Activated naive CD4-positive, alpha-beta T cell treated with anti-CD3 and anti-CD28 coated beads, Interleukin-2, amount 10 ng/mL, durations not matched to agents 7 days and 5 days (primary cell): ENCODE measurements at places on chromosomes 12 and 14.

GRCh38 chr12:79655036-79655435, 35.7 kb downstream of the PAWR start:
- DNase-seq, result no peak

- peak; percentile 85 for DNase-seq
Measured at GRCh38 chr14:99971087-99971940, 93.9 kb upstream of the EVL start.

GRCh38 chr14:75561013-75561432, 17.4 kb upstream of the FLVCR2 start:
- peak; percentile 56 for DNase-seq

GRCh38 chr12:69095765-69096477, 143.4 kb upstream of the CPSF6 start:
- DNase-seq, result no peak

DNA sequence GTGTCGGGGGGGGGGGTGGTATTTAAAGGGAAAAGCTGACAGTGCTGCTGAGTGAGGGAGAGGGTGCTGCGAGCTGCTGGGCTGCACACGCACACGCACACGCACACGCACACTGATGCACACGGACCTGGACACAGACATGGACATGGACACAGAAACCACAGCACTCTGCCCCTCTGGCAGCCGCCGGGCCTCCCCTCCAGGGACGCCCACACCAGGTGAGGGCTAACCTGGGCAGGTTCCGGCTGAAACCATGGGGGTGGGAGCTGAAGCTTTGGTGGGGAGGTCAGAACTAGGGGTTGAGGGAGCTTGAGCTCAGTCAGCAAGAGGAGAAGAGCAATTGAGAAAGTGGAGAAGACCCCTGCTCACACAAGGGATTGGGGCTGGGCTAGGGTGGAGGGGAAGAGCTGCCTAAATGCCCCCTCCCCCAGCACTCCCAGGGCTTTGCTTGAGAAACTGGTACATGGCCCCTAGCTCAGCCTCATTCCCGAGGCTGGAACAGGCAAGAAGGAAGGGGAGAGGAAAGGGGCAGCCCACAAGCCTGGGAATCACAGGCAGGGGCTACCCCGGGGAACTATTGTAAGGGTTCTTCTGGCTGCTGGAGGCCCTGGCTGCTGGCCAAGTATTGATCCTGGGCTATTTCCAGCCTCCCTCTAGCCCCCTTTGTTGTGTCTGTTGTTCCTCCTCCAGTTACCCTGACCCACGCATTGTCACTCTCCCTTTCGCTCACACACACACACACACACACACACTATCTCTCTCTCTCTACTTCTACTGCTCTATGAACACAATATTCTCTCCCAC, at the start of gene REM2:
Gene REM2 (plus strand): TSS at position 50 of the 804 bp plus-strand sequence. CDS start 66 bp downstream, at position 116.
- DNase-seq, result no peak

GRCh38 chr14:101231828-101232227, 328.3 kb upstream of the RTL1 start:
- no peak for DNase-seq

GRCh38 chr14:20559461-20559904, 1.4 kb downstream of the RNASE9 start:
- DNase-seq, result no peak

- DNase-seq, result no peak
Measured at GRCh38 chr12:13256692-13257045, 60.1 kb downstream of the EMP1 start.

DNA sequence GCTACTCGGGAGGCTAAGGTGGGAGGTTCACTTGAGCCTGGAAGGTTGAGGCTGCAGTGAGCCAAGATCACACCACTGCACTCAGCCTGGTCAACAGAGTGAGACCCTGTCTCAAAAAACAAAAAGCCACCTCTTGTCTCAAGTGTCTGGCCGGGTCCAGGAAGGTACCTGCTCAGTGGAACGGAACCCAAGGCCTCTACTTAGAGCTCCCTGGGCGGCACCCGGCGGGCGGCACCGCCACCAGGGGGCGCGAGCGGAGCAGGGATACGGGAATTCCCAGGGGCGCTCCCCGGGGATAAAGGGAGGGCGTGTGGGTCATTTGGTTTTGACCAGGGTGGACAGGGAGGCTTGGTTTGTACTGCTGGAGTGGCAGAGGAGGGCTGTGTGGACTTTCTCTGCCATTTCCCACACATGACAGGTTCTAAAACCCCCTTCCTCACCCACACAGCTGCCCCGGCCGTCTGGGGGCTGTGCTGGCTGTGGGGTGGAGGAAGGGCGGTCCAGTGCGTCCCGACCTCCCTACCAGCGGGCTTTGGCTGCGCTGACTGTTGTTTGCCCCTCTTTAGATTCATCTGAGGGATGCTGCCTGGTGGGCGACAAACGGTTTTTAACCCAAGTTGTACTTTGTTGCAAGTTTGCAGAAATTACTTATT, 91.4 kb downstream of the SETD3 start:
- peak; percentile 32 for DNase-seq

DNA sequence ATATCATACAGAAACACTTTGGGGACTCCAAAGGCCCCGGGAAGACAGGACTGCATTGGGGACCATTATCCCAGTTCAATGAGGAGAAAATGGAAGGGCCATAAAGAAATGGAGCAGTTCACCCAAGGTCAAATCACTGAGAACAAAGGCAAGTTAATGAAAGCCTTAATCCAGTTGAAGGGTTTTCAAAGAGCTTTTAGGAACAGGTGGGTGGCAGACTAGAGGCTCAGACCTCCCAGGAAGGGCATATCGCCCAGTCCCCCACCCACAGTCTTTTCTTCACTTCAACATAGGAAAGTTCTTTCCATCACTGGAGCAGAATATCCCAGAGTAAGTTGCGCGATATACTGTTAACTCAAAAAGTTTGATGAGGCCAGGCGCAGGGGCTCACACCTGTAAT, 136.1 kb upstream of the CCND2 start:
- DNase-seq, result no peak

DNA sequence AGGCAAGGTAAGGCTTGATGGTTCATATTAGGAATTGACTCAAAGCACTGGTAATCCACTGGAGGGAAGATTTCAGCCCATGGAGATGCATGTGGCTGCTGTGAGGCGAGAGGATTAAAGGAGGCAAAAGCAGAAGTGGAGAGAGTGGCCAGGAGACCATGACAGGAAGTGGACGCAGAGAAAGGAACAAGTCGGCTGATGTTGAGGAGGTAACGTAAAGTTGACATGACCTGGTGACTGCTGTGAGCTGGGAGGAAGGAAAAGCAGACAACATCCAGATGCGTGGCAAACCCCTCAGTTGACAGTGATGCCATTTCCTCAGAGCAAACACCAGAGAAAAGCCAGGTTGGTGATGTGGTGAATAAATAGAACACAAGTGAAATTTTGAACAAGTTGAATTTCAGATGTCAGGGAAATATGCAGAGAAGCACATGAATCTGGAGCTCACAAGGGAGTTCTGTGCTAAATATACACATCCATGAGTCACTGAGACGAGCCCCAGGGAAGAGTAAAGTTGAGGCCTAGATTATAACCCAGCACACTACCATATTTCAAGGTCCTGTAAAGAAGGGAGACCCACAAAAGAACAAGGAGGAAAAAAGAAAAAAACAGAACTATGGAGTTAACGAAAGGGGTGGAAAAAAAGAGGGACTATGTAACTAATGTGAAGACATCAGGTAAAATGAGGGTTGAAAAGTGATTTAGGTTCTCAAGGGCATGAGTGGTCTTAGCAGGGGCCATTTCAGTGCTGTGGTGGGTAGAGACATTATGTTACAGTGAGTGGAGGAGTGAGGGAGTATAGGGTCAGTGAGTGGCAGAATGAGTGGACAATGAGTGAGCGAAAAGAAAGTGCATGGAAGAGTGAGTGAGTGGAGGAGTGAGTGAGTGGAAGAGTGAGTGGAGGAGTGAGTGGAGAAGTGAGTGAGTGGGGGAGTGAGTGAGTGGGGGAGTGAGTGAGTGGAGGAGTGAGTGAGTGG, 61.6 kb upstream of the GZMB start:
- no peak for DNase-seq

GRCh38 chr12:70180130-70180529, 63.1 kb upstream of the CNOT2 start:
- DNase-seq, result no peak

GRCh38 chr12:122726080-122726558, 4.5 kb downstream of the HCAR1 start:
- peak; percentile 33 for DNase-seq

DNA sequence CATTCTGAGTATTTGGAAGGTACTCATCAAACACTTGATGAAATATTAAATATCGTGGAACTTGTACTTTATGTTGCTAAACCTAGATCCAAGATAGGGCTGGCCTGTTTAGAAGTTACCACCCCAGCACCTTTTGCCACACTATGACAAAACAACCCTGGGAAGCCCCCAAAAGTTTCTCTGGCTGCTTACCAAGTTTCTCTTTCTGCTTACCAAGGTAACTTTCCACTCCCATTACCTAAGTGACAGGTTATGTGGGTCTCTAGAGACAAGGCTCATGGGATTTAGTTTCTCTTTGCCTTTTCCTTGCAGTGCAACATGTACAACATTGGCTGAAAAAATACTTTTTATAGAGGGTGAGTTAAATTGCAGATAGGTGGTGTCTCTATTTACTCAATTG, 28.9 kb upstream of the PPM1A start:
- no peak for DNase-seq

DNA sequence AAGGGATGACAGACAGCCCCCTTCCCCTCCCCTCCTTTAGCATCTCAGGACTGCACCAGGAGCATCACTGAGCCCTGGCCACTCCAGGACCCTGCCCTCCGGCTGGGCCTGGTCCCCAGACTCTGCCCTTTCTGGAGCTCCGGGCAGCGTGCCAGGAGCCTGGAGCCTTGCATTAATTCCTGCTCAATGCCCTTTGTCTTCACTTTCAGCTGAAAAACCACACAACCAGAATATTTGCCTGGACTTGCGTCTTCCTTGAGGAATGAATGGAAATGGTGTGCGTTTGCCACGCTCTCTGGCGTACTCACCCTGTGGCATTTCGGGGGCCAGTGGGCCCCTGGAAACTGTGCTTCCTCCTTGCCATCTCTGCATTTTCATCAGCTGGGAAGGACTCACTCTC, 8.5 kb upstream of the RFLNA start:
- no peak for DNase-seq

GRCh38 chr14:55780156-55780946, 200.3 kb downstream of the KTN1 start:
- DNase-seq, result no peak

DNA sequence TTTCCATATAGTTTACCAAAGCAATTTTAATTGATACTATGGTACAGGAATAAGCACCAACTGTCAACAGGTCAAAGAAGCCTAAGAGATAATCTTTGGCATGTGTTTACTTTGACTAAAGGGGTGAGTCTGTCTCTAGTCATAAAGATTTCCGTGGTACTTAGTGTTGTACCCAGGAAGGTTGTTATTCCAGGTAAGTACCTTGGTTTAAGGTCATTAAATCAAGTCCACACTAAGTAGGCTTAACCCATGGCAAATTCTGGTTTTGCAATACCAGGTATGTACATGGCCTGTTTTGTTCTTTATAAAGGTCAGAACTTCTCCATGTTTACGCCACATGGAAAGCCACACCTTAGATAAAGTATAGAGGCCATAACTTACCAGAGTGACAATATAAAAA, 10.0 kb downstream of the MAX start:
- DNase-seq, result no peak

GRCh38 chr12:30978639-30979038, 52.1 kb downstream of the TSPAN11 start:
- DNase-seq, result no peak

GRCh38 chr14:61615743-61616523, 79.4 kb upstream of the HIF1A start:
- no peak for DNase-seq

GRCh38 chr14:37658156-37658555, 62.7 kb downstream of the TTC6 start:
- DNase-seq, result no peak

GRCh38 chr12:131643631-131644452, 67.0 kb upstream of the SFSWAP start:
- DNase-seq, result no peak

DNA sequence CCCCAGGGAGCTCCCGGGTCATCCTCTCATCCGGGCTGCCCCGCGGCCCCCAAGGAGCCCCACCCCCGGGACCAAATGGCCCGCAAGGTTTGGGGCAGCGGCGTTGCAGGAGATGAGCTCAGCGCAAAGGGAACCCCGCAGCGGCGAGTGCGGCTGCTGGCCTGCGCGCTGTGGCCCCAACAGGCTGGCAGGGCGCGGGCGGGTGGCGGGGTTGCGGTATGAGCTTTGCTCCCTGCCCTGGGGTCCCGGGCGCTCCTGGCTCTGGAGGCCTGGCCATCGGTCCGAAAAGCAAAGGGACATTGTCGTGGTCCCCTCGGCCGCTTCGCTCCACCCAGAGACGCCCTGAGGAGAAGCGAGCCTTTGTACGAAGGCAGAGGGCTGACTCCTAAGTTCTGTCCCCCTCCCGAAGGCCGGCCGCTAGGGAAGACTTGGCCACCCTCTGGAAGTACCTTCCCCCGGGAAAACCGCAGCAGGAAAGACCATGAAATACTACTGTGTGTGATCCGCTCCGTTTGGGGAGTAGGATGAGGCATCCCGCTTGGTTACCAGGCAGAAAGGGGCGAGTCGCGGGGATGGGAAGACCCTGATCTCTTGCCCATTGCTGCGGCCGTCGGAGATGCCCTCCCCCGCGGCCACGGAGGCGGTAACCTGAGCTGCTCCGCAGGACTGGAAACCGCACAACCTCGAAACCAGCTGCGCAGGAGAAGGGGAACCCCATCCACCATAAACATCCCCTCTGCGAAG, 620 bp upstream of the NID2 start:
- no peak for DNase-seq

- DNase-seq, result no peak
Measured at GRCh38 chr14:68957775-68958174, 21.3 kb downstream of the ACTN1 start.

DNA sequence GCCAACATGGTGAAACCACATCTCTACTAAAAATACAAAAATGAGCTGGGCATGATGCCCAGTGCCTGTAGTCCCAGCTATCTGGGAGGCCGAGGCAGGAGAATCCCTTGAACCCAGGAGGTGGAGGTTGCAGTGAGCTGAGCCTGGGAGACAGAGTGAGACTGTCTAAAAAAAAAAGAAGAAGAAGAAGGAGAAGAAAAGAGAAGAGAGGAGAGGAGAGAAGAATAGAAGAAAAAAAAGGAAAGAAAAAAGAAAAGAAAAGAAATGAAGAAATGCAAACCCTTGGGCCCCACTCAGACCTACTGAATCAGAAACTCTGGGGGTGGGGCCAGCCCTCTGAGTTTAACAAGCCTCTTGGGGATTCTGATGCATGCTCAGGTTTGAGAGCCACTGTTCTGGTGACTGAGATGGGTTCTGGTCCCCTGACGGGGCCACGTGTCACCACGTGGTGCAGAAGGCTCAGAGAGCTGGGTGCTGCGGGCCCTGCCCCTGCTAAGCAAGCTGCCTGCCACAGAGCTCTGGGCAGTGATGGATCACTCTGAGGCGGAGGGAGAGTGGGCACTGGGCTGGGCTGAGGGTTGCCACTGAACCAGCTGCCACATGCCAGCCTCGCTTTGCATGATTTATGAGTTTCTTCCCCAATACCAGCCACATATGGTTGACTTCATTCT, 37.5 kb downstream of the ERH start:
- no peak for DNase-seq

- peak; percentile 36 for DNase-seq
Measured at GRCh38 chr14:60092526-60092920, 800 bp downstream of the PCNX4 start.
